ENCODE measurements at places on chromosomes 11 and 22. TPM values are rescaled to one million over a fixed set of nuclear protein-coding genes. Genes with fewer than 3 reads are reported as not detected.

- no peak for DNase-seq
These were observed 99.6 kb upstream of the SPON1 start for GRCh38 chr11:13862845-13863392.

GRCh38 chr22:28137036-28137435, 218.0 kb upstream of the PITPNB start:
- DNase-seq: no peak

DNA sequence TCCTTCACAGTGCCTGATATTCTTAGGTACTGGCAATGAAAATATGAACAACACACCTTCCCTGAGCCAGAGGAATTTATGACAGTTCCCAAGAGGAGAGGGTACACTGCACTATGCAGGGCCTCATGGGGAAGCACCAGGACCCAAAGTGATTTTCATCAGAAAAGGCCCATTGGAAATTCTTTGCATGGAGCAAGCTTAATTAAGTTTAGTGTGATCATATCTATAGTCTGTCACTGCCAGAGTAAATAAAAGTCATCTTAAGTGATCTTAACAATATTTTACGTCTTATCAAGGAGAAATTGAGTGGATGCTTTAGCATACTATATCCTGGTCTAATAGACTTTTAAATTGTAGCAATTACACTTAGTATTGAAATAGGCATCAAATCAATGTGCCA, 86.5 kb downstream of the ACER3 start:
- no peak for DNase-seq

The CRYAB gene
- 2,279 TPM for total RNA-seq

The ARHGAP8 gene
- total RNA-seq: 8.2 TPM

DNA sequence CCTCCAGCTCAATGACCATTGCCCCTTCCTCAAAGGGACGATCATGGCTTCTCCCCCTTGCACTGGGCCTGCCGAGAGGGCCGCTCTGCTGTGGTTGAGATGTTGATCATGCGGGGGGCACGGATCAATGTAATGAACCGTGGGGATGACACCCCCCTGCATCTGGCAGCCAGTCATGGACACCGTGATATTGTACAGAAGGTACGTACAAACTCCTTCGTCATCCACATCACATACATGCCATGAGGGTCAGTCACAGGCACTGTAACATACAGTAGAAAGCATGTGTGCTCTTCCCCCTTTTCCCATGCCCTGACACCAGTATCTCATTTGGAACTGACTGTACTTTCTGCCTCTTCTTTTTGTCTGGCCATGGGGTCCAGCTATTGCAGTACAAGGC, 4.0 kb downstream of the TAF10 start:
- DNase-seq: no peak

DNA sequence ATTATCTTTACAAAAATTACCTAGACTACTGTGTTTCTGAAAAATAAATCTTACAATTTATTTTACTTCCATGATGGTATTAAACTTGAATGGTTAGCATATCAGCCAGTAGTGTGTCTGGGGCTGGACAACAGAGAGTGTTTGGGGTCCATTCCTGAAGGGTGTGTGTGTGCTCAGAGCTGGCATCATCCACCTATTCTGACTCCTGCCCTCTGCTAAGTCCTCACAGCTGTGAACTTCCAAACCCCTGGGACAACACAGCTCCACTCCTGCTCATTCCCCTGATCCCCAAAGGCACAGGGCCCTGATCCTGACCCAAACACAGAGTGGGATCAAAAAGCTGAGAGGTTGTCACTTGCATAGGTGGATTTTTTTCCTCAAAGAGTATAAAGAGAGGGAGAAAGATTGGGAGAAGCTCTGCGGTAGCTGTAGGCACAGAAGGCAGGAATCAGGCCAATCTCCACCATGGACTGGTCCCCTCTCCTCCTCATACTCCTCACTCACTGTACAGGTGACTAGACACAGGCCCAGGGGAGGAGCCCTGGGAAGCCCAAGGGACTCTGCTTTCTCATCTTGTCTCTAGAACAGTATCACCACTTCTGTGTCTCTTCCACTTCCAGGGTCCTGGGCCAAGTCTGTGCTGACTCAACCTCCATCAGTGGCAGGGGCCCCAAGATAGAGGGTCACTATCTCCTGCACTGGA, 55.7 kb upstream of the TOP3B start:
- DNase-seq: no peak

The CASP1 gene
- 25.0 TPM for total RNA-seq

- DNase-seq: no peak
These were observed 57.6 kb downstream of the RNF169 start for GRCh38 chr11:74806267-74806666.

GRCh38 chr22:24389680-24390079, 37.7 kb upstream of the ADORA2A start:
- no peak for DNase-seq

The SPDYC gene
- total RNA-seq: not detected

- DNase-seq: no peak
These were observed 19.7 kb upstream of the RAB38 start for GRCh38 chr11:88194990-88195389.

DNA sequence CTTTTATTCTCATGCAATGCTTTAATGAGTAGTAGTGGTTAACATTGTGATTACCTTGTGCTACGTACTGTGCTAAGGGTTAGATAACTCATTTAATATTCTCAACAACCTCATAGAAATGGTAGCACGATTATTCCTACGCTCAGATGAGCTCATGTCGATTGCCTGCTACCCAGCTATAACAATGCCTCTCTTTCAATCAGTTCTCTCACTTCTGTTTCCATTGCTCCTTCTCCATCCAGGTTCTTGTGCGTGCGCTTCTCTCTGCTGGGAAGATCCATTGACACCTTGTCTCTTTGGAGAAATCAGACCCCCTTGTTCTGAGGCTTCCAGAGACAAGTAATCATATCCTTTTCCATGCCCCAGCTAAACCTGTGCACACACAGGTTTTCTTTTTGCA, 120.8 kb downstream of the NECTIN1 start:
- DNase-seq: no peak

The NXPE2 gene
- not detected for total RNA-seq

The CD44 gene
- 280 TPM for total RNA-seq

The OR5P2 gene
- total RNA-seq: not detected

- DNase-seq: no peak
These were observed 26.6 kb upstream of the IL17RA start for GRCh38 chr22:17057959-17058814.

DNA sequence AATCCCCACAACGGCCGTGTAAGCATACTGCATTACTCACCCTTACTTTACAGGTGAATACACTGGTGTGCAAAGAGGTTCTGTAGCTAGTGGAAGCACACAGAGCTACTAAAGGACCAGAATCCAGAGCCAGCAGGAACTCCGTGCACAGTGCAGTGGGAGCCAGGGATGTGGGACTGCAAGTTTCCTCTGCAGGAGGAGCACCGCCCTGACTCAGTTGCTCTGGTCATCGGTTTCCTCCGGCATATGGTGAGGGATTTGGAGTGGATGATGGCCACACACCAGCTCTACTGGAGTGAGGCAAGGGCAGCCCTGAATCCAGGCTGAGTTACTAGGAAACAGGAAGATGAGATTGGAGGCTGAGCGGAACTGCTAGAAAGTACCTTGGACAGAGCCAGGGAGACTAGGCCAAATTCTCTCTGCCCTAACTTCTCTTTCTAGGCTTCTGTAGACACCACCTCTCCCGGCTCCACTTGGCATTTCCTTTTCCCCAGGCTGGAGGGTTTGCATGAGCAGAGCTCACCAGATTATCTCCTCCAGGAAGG, 18.2 kb upstream of the C22orf42 start:
- DNase-seq: no peak

The FGF3 gene
- total RNA-seq: not detected

- no peak for DNase-seq
These were observed 21.6 kb downstream of the MAFF start for GRCh38 chr22:38223289-38223960.

- DNase-seq: no peak
These were observed 109.8 kb downstream of the ZBTB16 start for GRCh38 chr11:114169321-114169749.

- no peak for DNase-seq
These were observed 12.9 kb downstream of the EHD1 start for GRCh38 chr11:64865286-64866172.
